Hematopoietic multipotent progenitor cell treated with erythropoietin and hydrocortisone succinate and interleukin-3 and kit ligand, for 15 days (in vitro differentiated cells): ENCODE measurements at places on chromosomes 6 and 20.

DNA sequence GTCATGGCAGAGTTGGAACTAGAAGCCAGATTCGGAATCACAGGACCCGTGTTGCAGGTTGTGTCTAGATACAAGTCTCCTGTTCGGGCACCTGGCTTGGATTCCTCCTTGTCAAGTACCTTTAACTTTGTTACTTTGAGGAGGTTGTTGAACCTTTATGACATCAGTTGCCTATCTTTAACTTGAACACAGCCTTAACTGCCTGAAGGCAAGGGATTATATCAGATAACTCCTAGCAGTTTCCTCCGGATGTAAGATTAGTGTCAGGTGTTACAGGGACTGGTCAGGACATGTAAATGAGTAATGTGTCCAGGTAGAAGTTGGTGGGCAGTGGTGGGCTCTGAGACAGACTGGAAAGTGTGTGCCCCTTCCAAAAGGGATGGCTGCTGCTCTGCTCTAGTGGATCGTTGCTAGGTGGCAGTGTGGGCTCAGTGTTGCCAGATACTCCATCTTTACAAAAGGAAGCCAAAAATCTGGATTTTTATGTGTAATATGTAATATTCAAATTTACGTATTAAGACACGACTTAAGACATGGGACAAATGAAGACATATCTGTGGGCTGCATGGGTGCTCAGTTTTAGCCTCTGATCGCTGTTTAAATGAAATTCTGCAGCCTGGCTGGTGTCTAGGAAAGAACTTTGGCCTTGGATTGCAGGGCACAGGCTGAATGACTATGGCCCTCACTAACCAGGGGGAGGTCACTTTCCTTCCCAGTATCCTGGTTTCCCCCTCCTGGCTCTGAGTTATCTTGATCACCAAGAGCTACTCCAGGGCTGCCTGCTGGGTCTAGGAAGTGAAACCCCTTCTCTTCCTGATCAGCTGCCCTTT, 27.1 kb downstream of the CHMP4B start:
- DNase-seq: no peak

DNA sequence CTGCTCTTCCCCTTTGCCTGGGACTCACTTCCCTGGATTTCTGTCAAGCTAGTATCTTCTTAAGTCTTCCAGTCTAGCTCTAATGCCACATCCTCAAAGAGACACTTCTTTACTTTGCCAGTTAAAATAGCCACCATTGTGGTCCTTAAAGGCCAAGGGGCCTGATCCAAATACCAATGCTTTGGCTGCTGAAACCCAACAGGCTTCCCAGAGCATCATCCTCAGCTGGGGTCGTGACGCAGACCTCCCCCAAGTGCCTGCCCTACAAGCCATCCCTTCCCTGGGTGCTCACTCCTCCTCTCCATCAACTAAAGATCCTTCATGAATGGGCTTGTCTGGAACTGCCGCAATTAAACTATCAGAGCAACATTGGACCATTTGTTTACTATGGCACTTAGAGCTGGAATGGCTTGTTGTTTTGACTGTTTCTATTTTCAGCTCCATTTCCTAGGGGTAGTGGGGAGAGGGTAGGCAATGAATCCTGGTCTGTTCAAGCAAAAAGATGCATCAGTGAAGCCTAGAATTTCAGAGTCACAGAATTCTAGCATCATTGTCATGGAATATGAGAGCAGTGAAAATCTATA, 79.6 kb upstream of the SIRPA start:
- DNase-seq: no peak

GRCh38 chr6:2476376-2476775, 231.0 kb upstream of the GMDS start:
- no peak for DNase-seq

GRCh38 chr20:50789968-50790650, 4.8 kb upstream of the BCAS4 start:
- DNase-seq: no peak

GRCh38 chr6:30265594-30265993, 52.4 kb upstream of the TRIM26 start:
- no peak for DNase-seq

DNA sequence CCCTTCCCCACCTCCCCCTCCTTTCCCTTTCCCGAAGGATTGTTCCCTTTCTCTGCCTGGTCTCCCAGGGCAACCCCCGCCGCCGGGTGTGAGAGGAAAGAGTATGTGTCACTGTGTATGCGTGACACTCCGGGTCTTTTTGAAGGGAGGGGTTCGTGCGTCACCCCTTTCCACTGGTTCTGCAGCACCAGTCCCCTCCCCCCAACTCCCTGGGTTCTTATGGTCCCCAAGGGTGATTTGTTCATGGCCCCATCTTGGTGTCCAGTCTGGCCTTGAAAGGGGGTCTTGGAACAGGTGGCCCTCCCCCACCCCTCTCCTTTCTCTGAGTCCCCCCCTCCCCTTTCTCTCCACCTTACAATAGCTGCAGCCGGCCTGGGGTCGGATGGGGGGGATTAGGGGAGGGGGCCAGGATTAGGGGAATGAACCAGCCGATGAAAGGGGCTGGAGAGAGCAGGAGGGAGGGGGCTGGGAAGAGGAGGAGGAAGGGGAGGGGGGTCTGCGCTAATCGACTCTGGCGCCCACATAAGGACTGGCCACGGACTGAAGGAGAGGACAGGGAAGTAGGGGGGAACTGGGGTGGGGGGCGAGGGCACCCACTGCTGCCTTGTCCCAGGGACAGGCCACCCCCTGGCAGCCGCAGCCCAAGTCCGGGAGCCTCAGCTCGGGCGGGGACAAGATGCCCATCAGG, 1.3 kb upstream of the RING1 start:
- no peak for DNase-seq

DNA sequence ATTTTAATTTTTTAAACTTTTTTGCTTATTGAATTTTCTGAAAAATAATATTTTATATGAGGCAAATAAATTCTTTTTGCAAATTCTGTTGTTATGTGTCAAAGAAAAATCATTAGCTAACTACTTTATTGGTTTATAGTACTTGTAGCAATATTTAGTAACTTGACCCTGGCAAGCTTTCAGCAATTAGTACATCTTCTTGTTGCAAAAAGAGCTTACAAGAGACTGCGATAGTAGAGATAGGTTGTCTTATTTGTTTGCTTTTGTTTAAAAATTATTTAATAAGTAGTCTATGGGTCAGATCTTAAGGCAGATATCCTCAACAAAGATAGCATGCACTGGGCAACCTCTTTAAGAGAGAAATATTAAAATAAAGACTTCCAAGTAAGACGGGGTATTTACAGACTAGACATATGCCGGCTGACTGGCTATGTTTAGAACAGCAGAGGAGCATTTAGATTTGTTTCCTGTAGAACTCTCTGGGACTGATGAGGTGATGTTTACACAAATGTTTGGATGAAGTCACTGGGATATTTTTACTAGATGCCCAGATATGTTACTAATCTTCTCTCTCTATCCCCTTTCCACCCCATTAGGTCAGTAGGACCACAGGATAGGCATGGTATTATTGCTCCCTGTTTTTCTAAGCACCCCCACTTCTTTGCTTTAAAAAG, 25.0 kb downstream of the VGLL2 start:
- DNase-seq: no peak

DNA sequence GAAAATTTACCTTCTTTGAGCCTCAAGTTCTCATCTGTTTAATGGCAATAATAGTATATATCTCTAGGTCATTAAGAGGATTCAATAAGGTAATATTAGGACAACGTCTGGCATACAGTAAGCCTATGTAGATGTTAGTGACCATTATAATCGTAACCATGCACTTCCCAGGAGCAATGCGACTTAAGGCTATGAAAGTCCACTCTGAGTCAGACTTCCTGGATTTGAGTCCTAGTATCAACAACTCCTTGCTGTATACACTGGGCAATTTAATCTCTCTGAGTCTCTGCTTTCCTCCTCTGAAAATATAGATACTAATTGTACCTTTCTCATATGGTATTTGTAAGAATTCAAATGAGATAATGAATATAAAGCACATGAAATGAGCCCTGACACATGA, 168.1 kb upstream of the HDDC2 start:
- DNase-seq: no peak

DNA sequence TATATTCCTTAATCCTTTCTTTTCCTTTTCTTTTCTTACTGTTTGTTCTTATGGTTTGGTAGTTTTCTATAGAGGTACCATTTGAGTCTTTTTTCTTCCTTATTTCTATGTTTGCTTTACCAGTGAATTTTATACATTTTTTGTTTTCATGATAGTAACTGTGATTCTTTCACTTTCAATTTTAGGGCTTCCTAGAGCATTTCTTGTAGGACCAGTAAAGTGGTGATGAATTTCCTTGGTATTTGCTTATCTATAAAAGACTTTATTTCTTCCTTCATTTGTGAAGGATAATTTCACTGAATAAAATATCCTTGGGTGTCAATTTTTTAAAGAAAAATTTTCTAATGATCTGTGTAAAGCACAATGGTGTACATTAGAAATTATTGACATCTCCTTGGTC, 637.4 kb downstream of the CD109 start:
- no peak for DNase-seq

DNA sequence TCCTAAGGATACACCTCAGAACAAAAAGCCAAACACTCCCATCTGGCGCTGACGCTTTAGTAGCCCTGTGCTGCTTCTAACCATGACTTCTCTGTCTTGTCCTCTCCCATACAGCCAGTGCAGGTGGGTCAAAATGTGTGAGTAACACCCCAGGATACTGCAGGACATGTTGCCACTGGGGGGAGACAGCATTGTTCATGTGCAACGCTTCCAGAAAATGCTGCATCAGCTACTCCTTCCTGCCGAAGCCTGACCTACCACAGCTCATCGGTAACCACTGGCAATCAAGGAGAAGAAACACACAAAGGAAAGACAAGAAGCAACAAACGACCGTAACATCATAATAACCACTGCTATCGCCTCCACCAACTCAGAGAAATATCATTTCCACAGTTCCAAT, 1.4 kb downstream of the DEFB132 start:
- no peak for DNase-seq

DNA sequence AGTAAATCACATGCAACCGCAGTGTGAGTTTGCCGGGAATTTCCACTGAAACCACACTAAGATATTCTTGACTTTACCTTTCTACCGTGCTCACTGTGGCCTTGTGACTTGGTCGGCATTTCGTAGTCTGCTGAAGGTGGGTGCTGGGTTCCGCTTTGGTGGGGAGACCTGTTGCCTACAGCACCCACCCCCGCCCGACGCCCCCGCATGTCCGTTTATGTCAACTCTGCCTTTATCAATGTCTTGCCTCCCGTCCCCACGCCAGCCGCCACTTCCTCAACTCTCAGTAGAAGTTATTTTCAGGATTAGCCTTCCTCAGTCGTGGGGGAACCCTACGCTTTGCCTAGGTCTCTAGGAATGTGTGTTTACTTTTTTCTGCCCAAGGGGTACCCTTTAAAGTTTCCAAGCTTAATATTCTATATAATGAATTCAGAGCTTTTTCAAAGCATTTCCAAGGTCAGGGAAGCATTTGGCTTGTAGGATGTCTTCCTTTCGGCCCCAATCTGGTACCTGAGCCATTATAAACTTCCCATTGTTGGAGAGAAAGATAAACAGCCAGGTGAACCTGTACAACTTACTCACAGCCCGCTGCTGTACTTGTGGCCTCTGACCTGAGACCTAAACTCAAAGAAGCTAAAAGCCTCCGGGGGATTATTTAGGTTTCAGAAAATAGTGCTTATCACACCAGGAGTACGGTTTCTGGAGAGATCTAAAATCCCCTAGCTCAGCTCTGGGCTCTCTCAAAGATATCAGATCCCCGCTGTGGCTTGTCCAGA, 54.2 kb downstream of the TBC1D7 start:
- peak; percentile 33 for DNase-seq

GRCh38 chr6:16697437-16698161, 63.7 kb downstream of the ATXN1 start:
- no peak for DNase-seq

DNA sequence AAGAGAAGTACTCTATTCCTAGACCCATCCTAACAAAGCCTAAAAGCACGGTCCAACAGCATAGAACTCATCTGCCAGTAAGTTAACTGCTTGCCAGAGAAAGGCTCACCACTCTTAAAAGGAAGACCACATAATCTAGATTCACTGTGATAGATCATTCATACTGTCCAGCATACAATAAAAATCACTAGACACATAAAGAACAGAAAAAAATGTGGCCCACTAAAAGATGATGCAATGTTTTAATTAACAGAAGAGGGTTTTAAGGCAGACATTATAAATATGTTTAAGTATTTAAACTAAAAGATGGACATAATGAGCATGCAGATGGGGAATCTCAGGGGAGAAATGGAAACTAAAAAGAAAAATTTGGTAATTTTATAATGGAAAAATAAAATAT, 157.5 kb upstream of the CDH4 start:
- no peak for DNase-seq

DNA sequence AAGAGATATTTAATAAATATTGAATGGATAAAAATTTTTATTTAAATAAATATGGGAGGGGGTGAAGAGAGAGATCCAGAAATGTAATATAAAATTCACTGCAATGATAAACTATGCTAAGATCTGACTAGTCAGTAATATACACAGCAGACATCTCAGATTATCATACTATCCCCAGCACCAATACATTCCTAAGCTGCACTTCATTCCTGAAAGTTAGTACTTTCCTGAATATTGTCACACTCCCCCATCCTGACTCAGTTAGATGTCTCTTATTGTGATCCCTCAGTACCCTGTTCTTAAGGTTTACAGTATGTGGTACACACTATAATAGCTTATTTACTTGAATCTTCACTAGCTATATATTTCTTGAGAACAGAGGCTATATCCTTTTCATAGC, 88.3 kb upstream of the KCNQ5 start:
- DNase-seq: no peak

DNA sequence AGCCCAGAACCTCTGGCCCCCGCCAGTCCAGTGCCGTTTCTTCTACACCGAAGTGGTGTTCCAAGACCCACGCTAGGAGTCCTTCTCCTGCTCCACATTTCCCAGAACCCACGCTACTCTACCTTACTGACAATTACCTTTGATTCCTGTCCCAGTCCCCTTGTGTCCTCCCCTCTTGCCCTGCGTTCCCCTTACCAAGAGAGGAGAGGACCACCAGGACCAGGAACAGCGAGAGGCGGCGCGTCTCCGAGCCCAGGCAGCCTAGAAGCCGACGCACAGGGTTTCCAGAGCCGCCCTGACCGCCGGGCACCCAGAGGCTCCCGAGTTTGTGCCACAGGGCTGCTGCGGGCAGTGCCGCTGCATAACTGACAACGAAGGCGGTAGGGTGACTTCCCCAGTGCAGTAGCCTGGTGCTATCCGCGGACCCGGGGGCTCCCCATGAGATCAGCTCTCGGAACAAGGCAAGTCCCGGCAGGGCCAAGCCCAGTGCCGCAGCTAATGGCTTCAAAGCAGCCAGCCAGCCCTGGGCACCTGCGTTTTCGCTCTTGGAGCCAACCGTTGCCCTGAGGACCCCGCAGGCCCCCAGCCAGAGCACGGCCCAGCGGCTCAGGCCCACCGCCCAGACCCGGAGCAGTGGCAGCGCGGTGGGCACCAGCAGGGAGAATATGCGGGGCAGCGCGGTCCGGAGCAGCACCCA, 512 bp downstream of the TAP1 start:
- DNase-seq: peak; percentile 37

GRCh38 chr6:163175301-163175700, 239.2 kb upstream of the QKI start:
- no peak for DNase-seq

- no peak for DNase-seq
These were observed 146.6 kb upstream of the LAMP5 start for GRCh38 chr20:9367746-9368145.
